ENCODE measurements at places on chromosomes 16 and 17.

GRCh38 chr17:55134486-55135157 lies 130.1 kb upstream of the HLF start:
- DNase-seq, result no peak

DNA sequence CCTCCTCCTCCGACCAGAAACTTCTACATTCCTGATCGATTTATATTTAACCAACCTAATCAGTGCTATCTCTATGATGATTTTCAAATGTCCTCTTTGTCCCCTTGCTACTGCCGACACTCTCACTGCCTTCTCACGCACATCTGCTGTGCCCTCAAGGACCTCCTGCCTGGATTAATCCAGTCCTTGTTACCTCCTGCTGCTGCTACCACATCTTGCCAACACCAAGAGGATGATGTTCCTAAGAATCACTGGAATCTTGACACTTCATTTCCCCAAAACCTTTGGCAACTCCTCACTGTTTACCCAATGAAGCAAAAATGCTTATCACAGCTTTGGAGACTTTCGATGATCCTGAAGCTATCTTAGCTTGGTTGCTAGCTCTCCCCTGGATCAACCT lies 287.3 kb upstream of the AXIN2 start:
- DNase-seq, result no peak

- DNase-seq, result no peak
These were observed 501.1 kb upstream of the KIF2B start for GRCh38 chr17:53321651-53322050.

- DNase-seq, result no peak
These were observed 563 bp downstream of the ZNF771 start for GRCh38 chr16:30407804-30408534.

- DNase-seq, result no peak
These were observed 999 bp downstream of the XYLT1 start for GRCh38 chr16:17469741-17470181.

DNA sequence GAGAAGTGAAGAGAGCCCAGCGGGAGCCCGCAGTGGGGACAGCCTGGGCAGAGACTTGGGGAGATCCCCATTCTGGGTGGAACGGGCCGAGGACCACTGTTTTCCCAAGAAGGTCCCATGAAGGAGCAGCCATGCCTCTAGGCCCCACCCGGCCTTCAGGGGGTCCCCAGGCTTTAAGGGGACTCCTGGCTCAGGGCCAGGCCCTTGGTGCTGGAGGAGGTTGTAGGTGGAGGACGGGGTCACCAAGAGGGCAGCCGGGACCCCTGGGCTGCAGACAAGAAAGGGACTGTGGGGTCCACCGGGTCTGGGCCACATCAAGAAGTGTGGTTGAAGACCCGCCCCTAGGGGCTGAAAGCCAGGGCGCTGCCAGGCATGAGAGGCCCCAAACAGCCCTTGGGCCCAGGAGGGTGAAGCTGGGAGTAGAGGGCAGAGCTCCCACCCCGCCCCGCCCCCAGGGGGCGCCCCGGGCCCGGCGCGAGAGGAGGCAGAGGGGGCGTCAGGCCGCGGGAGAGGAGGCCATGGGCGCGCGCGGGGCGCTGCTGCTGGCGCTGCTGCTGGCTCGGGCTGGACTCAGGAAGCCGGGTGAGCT lies at the start of gene PRSS21:
Gene PRSS21, plus strand, starts transcription at position 487 of the 589 bp plus-strand sequence. Its CDS starts 32 bp downstream, at position 519.
- no peak for DNase-seq

DNA sequence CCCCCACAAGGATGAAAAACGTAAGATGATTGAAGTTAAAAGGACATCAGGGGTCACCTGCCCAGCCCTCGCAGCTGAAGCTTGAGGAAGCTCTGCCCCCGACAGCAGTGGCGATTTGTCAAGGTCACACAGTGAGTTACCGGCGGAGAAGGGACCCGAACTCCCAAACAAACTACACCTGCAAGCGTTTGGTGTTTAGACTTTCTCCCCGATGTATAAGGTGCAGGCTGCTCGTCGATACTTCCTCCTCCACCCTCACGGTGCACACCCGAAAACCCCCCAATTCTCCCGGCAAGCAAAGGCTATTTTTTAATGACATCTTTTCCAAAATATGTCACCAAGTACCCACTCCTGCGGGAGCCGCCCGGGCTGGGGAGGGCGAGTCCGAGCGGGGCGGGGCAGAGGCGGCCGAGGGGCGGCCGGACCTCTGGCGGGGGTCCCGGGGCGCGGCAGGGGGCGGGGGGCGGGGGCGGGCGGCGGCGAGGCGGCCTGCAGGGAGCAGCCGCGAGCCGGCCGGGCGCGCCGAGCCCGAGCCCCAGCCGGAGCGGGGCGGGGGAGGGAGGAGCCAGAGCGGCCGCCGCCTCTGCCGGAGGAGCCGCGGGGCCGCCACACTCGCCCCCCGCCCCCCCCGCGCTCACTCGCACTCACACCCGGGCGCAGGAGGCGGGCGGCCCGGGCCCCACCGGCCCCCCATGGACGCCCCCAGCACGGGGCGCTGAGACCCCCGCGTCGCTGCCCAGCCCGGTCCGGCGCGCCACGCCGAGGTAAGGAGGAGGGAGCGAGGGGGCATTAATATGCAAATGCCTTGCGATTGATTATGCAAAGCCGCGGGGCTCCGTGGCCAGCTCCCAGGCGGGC lies at the start of gene THRA:
Gene THRA, plus strand, starts transcription at position 637 of the 858 bp plus-strand sequence. CDS start 11,524 bp downstream, outside the sequence.
- peak; percentile 83 for DNase-seq

DNA sequence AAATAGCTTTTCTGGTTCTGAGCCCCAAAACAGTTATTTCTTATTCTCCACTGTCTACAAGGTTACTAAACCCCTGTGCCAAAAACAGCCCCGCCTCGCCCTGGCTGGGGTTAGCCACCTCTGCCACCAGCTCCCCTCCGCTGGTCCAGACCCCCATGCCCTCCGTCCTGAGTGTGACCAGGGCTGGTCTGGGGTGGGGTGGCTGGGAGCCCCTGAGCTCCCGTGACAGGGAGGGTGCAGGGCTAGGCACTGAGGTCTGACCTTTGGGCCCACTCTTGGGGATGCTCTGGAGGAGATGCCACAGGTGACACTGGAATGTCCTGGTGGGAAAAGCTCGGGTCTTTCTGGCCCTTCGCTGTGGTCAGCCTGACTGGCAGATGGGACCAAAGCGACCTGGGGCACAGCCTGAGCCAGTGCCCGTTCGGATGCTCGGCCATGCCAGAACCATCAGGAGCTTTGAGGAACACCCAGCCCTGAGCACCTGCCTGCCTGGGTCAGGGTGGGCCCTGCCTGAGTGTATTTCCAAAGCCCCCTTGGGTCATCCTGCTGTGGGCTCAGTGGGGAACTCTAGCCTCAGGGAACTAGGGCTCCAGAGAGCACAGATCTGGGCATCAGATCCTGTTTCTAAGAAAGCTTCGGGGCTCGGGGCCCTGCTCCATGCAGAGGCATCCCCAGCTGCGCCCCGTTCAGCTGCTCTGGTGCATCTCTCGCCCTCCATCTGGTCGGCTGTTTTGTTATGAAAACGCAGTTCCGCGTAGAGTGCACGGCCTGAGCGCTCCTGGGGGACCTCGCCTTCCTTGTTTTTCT lies 72.1 kb upstream of the GNG13 start:
- peak; percentile 7 for DNase-seq

DNA sequence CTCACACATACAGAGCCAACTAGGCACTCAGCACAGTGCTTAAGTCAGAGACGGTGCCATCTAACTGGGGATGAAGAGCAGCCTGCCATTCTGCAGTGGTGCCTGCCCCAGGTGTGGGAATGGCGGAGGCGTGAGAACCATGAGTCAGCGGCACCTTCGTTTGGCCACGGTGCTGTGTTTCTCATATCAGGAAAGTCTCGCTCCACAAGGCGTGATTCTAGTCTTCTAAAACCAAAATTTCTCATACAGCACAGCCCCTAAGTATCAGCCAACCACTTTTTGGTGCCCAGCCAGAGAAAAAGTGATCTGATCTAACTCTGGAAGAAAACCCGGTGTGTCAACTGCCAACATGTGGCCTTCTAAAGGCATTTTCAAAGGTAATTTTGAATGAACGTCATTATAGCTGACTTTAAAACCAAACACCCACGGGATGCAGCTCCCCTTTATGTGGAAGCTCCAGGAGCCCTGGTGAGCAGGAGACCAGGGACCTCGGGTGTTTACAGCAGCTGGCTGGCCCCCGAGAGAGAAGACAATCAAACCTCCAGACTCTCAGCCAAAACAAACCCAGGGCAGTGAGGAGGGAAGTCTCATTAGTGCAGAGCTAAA lies 54.6 kb downstream of the ABCC12 start:
- DNase-seq, result no peak

DNA sequence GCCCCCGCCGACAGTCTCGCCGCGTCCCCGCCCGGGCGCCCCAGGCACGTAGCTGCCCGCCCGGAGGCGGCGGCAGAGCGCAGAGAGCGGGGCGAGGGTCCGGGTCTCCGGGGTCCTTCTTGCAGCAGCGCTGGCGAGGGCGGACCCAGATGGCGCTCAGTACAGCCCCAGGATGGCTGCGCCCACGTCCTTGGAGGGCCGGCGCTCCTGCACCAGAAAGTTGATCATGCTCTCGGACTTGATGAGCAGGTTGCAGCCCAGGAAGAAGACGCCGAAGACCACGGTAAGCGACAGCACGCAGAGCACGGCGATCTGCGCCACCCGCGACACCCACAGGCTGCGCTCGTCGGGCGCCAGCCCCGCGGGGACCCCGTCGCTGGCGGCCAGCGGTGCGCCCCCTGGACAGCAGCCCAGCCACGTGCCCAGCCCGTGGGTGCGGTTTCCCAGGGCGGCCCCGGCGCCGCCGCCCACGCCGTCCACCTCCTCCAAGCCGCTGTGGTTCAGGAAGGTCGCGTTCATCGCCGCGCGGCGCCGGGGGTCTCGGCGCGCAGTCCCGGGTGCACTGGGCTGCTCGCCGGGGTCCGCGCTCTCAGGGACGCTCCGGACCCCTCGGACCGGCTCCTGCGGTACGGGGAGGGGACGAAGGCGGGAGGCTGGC lies 435 bp downstream of the RPRML start:
- no peak for DNase-seq

GRCh38 chr16:87993901-87994300 lies 42.7 kb downstream of the BANP start:
- DNase-seq, result no peak

DNA sequence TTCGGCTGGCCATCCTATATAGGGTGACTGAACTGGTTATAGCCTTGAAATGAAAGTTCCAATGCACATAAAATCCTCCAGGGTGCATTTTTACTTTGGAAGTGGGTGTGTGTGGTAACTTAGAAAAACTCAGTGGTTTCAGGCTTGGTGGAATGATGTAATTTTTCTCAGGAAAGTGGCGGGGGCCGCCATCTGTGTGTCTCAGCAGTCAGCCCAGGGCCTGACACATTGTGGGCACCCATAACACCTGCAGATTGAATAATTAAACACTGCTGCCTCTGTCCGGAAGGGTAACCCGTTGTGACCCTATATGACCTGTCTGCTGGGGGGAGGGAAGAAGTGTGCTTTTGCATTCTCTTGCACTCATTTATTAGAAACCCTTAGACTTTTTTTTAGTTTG lies 2.2 kb upstream of the PDP2 start:
- DNase-seq, result no peak

- DNase-seq, result no peak
These were observed 5.6 kb upstream of the CXCL16 start for GRCh38 chr17:4744999-4745969.

DNA sequence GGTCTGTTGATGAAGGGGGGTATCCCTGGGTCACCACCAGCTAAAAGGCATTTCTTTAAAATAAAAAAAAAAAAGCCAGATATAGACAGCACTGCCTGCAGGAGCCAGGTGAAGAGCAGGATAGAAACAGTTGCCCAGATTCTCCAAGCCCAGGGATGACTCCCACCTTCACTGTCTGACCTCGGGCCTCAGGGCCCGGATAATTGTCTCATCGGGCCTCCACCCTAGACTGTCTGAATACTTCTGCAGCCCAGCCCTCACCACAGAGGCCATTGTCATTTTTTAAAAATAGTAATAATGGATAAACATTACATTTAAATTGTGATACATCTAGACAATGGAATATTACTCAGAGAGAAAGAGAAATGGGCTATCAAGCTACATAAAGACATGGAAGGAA lies 92.8 kb upstream of the TNRC6C start:
- no peak for DNase-seq

GRCh38 chr16:14566599-14566998 lies 63.5 kb downstream of the PARN start:
- no peak for DNase-seq

- no peak for DNase-seq
These were observed 15.2 kb downstream of the GAN start for GRCh38 chr16:81329947-81330346.

GRCh38 chr16:12097523-12098428 lies 121.2 kb downstream of the SNX29 start:
- peak; percentile 32 for DNase-seq

DNA sequence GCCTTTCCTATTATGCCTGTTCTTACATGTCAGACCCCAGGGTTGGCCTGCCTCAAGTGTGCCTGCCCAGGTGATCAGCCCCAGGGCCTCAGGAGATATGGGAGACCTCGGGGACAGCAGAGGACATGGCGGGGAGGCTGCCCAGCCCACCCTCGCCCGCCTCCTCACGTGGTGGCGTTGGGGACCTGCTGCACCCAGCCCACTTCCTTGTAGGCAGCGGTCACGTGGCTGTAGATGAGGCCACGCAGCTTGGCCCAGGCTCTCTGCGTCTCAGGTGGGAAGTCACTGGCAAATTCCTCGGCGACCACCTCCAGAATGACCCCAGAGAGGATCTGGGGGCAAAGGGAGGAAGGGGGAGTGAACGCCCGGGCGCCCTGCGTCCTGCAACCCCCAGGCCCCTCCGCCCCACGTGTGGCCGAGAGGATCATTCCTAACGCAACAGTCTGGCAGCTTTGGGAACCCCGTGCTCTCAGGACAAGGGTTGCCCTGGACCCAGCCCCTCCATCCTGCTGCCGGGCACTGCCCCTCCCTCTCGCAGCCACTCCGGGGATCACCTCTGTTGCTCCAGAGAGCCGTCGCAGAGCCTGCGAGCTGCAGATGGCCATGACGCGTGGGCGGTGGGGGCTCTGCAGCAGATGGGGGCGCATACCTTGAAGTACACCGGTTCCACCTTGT lies 6.6 kb downstream of the CYGB start:
- DNase-seq, result no peak

DNA sequence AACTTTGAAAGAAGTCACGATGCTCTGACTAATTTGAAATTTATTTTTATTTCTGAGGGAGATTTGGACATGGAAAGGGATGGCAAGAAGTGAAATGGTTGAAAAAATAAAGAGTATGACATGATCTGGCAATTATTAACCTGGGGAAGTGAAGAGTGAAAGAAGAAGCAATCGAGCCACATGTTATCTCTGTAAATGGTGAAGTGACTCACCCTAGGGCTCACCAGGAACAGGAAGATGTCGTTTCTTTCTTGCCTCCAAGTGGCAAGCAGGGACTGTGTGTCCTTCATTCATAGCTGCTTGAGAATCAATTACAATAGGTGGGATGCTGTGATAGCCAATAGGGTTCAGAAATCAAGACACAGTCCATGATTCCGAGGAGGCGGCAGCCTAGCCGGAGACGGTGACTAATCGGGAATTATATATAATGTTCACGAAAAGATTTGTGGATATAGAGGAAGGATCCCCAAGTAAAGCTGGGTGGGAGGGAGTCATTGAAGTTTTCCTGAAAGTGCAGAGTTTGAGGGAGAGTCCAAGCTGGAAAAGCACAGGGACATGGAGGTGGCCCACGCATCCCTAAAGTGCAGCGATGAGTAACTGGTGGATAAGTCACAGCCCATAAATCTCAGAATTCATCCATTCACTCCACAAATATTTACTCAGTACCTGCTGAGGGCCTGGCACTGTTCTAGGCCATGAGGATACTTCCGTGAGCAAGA lies 18.2 kb upstream of the KRT20 start:
- DNase-seq, result no peak
